ENCODE measurements at places on chromosomes 4 and X.

DNA sequence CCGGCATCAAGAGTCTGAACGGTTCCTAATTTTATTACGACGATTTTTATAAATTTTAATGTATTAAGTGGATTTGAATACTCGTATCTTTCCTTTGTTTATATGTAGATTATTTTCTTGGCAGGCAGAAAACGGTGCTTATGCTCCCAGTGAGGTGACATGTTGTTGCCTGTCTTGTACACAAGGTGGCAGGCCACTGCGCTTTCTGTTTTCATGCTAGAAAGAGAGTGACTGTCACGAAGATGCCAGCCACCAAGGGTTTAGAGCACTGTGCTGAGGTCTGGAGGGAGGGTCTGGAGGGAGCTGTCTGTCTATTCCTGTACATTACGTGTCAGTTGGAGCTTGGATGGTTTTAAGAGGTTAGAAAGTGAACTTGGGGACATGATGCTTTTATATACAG lies 87.7 kb downstream of the SHROOM2 start:
- DNase-seq: no peak

DNA sequence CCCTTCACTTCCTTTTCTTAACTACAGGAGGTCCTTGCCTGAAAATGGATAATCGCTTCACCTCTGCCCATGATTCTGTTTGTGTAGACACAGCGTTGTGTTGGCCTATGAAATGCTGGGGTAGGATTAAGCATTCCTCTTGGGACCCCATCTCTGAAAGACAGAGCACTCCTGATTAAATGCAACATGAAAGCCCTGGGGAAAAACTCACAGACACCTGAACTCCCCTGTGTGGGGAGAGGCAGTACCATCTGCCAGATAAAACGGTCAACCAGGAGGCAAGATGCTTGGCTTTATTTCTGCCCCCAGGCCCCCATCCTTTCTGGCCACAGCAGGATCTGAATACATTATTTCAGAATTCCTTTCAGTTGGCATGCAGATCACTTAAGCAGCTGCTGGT lies 1.9 kb downstream of the LGI2 start:
- no peak for DNase-seq

DNA sequence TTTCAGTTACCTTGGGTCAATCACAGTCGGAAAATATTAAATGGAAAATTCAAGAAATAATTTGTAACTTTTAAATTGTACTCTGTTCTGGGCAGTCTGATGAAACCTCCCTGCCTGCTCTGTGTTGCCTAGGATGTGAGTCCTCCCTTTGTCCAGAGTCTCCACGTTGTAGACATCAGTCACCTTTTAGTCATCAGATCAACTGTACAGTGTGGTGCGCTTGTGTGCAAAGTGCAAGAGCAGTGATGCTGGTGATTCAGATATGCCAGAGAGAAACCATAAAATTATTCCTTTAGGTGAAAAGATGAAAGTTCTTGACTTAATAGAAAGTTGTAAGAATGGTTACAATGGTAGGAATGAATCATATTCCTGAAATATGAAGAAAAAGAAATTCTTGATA lies 1.4 kb downstream of the SPATA4 start:
- no peak for DNase-seq

- no peak for DNase-seq
These were observed 43.2 kb upstream of the RBM47 start for GRCh38 chr4:40672528-40673522.

Data from stimulated activated CD8-positive, alpha-beta memory T cell treated with anti-CD3 and anti-CD28 coated beads, Interleukin-7, amount 100 ng/mL, for 1 hour (primary cell).